ENCODE measurements at places on chromosomes 6 and 20.

- no peak for DNase-seq
Measured at GRCh38 chr6:47135772-47136171, 93.6 kb upstream of the ADGRF1 start.

- no peak for DNase-seq
Measured at GRCh38 chr6:98526465-98526864, 307.9 kb upstream of the POU3F2 start.

- DNase-seq = no peak
Measured at GRCh38 chr6:69775941-69776340, 20.9 kb downstream of the LMBRD1 start.

GRCh38 chr6:139402876-139403386 lies 28.5 kb upstream of the CITED2 start:
- no peak for DNase-seq

DNA sequence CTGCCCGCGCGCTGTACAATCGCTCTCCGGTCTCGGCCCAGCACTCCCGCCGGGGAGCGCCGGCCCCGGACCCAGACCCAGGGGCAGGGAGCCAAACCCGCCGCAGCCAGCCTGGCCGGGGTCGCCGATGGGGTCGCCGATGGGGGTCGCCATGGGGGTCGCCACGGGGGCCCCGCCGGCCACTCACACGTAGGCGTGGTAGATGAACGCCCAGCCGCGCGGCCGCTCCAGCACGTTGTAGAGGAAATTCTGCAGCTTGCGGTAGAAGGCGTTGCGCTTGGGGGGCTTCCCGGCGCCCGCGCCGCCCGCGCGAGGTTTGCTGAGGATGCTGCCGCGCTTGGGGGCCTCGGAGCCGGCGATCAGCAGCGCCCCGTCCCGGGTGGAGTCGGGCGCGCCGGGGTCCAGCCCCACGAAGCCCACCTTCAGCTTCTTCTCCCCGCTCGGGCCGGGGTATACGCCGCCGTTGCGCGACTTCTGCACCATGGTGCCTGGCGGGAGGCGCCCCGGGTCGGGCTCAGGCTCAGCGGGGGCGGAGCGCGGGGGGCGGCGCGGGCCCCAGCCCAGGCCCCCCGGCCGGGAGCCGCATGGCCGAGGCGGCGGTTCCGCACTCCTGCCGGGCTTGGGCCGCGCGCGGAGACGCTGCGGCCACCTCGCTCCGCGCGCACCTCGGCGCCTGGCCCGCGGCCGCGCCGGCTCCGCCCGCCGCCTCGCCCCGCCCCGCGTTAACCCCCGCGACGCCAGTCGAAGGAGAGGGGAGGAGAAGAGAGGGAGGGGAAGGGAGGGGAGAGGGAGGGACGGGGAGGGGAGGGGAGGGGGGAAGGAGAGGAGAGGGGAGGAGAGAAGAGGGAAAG lies at the start of gene KCNQ2:
Gene KCNQ2 (minus strand): TSS at position 675 of the 851 bp plus-strand sequence. CDS start 192 bp downstream, at position 483.
- DNase-seq = no peak

DNA sequence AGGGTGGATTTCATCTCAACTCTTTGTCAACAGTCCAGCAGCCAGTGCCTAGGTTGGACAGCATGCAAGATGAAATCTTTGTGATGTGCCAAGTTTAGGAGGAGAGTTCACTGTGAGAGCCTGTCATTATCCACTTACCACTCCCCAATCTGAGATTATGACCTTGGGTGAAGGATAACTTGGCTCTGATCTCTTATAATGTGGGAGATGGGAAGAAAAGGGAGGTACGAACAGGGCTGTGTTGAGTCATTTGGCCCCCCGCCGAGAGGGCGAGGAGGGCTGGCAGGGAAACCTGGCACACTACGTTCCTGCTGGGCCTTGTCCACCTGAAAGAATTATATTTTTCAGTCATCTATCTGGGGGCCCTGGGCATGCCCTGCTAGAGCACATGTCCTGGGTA lies 35.8 kb downstream of the LAMA4 start:
- no peak for DNase-seq
